ENCODE measurements at places on chromosomes 1 and 21.
A peak's percentile ranks its signal among the peaks of the same experiment; 100 is the strongest.

GRCh38 chr1:75542818-75543570 lies 67.9 kb downstream of the SLC44A5 start:
- DNase-seq: no peak

DNA sequence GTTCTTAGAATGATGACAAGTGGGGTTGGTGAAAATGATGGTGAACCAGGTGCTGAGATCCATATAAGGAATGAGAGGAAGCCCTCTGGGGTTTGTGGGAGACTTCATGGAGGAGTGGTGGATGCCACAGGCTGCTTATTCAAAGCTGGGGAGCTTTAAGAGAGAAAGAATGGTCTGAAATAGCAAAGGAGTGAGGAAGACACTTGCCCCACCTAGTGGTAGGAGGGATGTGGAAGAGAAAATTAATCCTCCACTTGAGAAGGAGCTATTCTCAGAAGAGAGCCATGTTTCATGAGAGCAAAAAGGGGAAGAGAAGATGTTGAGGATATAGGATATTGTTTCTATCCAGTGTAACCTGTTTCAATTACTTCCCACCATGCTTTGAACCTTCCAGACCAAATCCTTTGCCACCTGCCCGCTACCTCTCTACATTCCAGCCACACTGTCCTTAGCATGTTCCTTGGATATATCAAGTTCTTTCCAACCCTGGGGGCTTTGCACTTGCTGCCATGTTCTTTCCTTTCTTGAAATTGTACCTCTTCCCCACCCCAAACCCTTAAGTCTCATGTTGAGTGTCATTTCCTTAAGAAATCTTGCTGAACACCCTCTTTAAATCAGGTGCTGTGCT lies 19.6 kb upstream of the ZNF648 start:
- DNase-seq: peak; percentile 45

GRCh38 chr1:183911285-183911684 lies 106.4 kb downstream of the RGL1 start:
- DNase-seq: no peak

GRCh38 chr1:204602111-204602579 lies 83.4 kb downstream of the LRRN2 start:
- DNase-seq: no peak

DNA sequence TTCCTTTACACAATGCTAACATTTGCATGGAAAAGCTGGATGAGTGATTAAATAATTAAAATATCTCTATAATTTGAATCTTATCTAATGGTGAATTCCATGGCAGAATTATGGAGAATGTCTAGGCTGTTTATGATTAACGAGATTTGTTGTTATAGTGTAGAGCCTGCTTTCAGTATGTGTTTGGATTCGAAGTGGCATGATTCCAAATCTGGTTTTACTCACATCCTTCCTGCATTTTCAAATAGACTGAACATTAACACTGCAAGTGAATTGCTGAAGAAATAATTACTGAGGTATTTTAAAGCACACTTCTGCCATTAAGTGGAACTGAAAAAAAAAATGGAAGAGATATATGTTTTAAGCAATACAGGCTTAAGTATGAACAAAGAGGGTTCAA lies 5.1 kb upstream of the NEK7 start:
- DNase-seq: no peak

DNA sequence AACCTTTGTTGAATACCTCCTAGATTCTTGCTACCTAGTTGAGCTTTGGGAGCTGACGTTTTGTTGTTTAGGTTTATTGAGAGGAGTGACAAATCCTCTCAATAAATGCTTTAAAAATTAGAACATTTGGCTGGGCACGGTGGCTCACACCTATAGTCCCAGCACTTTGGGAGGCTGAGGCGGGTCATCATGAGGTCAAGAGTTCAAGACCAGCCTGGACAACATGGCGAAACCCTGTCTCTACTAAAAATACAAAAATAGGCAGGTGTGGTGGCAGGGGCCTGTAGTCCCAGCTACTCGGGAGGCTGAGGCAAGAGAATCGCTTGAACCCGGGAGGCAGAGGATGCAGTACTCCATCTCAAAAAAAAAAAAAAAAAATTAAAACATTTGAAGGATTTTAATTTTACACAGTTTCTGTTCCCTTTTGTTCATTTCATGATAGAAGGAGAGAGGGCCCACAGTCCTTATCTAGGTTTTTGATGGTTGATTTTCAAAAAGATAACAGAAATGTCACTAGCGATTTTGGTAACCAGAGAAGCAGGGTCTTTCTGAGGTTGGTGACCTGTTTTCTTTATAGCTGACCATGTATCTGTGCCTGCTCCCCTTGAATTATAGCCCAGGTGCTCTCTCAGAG lies 44.2 kb upstream of the PIGV start:
- no peak for DNase-seq

DNA sequence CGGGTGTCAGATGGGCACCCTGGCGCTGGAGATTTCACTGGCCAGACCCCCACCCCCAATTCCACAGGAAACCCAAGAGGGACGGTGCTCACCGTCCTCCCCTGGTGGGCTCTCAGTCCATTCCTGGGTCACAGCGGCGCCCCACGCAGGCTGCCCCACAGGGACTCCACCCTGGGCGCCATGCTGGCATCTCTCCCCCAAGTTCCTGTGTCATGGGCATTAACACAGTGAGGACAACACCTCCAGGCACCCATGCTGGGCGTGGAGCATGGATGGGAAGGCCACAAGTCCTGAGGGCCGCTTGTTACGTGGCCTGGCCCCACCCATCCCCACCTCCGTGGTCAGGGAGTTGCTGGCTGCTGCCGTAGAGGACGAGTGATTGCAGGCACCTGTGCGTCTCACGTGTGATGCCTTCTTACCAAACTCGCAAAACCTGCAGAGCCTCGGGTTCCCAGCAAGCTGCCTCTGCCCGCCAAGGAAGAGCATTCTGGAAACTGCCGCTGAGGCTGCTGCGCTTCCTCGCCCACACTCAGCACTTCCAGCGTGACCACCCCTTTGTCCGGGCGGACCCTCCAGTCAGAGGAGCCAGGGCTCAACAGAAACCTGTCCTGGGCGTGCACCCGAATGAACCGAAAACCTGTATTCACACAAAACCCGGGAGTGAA lies 60.3 kb downstream of the SLX9 start:
- no peak for DNase-seq

GRCh38 chr1:229608590-229608989 lies 17.3 kb downstream of the TAF5L start:
- DNase-seq: no peak

GRCh38 chr1:71603044-71603776 lies 522.4 kb upstream of the ZRANB2 start:
- DNase-seq: no peak

DNA sequence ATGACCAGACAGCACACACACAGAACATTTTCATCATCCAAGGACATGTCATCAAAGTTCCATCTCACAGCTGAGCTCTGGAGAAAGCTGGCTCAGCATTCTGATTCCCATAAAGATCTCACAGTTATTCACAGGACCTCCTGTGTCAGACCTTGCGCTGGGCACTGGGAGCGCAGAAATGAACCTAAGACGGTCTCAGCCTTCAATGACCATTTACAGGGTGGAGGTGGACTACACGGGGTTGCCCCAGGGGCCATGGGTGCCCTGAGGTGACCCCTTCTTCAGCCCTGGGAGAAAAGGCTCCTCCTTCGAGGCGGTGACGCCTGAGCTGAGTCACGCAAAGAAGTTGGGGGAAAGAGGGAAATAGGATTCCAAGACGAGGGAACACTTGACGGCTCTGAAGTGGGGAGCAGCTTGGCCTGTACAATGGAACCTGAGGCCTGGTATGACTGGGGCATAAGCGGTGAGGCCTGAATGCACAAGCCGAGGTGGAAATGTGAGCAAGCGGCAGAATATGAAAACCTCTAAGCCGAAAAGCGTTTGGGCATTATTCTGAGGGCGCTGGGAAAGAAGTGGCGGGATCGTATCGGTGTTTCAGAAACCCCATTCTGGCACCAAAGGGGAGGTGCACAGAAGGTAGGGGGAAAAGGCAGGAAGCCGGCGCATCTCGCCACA lies 797 bp downstream of the CC2D1B start:
- peak; percentile 69 for DNase-seq

DNA sequence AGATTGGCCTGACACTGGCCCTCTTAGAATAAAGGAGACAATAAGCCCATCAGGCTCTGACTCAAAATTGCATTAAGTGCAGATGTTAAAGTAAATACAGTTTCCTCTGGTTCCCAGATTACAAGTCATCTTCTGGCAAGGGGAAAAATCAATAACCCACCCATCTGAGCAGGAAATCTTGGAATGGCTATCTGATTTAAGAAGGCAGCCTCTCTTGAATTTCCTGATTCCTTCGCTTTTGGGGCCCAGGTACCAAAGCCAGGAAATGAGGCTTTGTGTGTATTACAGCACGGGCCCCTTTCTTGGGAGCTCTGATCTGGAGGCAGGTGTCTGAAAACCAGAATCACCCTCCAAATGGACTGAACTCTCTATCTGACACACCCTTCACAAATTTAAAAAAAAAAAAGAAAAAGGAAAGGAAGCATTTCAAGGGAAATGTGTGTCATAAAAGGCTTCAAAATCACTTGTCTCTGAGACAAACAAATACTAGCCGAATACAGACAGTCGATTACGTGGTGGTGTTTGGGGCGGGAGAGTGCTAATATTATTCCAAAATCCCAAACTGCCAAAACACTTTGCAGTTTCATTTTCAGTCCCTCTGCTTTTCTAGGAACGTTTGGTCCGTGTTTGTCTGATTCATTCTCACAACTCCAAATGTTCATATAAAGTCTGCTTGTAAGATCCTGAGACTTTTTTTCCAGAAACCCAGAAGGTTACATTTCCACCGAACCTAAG lies 240.9 kb upstream of the CAMK1G start:
- DNase-seq: no peak

DNA sequence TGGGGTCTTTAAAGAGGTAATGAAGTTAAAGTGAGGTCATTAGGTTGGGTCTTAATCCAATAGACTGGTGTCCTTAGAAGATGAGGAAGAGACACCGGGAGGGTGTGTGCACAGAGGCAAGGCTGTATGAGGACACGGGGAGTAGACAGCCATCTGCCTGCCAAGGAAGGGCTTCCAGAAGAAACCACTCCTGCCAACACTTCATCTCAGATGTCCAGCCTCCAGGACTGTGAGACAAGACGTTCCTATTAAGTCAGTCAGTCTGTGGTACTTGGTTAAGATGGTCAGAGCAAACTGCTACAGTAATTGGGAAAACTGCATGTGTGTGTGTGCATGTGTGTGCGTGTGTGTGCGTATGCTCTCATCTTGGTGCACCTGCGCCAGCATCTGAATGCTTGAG lies 77.1 kb downstream of the RYR2 start:
- no peak for DNase-seq

DNA sequence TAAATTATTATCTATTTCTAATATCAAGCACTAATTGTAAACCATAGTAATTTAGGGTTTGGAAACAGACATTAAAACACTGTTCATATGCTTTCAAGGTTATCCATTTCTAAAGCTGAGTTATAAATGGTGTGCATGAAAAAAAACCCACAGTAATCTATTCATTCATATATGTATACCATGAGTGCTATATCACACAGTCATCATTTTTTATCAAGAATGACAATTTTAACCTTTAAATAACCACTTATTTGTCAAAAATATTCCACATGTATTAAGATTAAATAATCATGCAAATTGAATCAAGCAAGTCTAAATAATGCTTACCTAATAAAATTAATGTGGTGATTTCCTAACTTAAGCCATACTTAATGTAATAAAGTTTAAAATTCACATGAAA lies 6.0 kb downstream of the ZSWIM5 start:
- no peak for DNase-seq

DNA sequence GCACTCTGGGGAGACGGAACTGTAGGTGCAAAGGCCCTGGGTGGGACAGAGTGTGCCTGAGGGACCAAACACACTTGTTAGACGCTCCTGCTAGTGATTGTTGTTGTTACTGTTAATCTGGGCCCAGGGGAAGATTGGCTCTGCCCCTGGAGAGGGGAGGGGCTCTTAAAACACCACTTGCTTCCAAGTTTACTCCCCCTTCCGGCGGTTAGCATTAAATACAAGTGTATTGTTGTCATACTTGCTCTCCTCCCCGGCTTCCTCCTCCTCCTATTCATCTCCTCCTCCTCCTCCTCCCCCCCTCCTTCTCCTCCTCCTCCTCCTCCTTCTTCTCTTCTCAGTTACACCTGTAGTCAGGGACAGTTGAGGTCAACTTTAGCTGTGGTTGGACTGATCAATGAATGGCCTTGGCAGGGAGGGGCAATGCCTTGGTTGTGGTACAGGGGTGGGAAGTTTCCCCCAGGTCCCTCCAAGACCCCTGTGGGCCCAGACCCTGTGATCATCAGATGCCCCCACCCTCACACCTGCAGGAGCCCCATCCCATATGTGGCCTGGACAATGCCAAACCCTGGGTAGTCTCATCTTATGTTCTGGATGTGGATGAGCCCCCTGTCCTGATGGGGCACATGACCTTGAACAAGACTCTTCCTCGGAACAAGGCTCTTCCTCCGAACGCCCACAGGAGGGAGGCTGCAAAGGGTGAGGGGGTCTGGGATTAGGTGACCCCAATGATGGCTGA lies 217.3 kb downstream of the PTPRU start:
- DNase-seq: peak; percentile 50

- DNase-seq: no peak
Measured at GRCh38 chr1:31199236-31199790, 40.4 kb downstream of the NKAIN1 start.

- DNase-seq: no peak
Measured at GRCh38 chr1:14332158-14332557, 266.3 kb upstream of the KAZN start.

- no peak for DNase-seq
Measured at GRCh38 chr1:110183642-110184167, 26.4 kb upstream of the KCNC4 start.

DNA sequence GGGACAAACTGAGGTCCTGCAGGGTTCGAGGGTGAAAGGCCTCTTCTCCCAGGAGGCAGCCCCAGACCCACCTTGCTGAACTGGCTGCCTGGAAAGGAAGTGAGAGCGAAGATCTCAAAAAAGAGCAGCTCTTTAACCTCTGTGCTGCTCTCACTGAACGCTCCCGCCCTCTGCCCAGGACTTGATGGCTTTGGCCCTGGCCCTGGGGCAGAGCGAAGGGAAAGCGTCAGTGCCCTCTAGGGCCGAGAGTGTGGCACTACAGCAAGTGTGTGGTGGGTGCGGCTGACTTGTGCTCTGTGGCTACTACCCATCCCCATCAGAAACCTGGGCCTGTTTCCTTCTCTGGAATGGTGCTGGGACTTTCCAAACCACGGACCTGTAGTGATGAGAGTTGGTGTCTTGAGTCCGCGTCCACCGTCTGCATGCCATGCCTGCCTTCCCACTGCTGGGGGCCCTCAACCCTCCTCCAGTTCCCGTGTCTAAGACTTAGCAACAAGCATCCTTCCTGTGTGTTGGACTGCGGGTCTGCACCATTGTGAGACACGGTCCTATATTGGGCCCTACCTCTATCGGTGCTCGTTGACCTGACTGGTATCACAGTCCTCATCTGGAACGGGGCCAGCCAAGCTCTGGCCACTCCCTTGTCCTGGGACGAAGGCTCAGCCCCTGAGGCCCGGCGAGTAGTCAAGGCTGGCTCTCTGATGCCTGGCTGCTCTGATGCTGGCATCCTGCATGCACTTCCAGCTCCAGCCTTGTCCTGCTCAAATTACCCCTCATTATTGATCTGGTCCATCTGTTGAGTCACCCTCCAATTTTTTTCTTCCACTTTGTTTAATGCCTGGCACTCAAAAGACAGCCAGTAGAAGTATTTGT lies 180.3 kb downstream of the DISC1 start:
- no peak for DNase-seq

Measured in AG10803 (cell line).